MCF 10A (cell line): ENCODE measurements at places on chromosomes 3 and 15.
A peak's percentile ranks its signal among the peaks of the same experiment; 100 is the strongest.

- DNase-seq = no peak
These were observed 796.4 kb upstream of the ARPP21 start for GRCh38 chr3:34842706-34843480.

GRCh38 chr3:122405015-122405414 lies 10.8 kb downstream of the WDR5B start:
- no peak for DNase-seq

DNA sequence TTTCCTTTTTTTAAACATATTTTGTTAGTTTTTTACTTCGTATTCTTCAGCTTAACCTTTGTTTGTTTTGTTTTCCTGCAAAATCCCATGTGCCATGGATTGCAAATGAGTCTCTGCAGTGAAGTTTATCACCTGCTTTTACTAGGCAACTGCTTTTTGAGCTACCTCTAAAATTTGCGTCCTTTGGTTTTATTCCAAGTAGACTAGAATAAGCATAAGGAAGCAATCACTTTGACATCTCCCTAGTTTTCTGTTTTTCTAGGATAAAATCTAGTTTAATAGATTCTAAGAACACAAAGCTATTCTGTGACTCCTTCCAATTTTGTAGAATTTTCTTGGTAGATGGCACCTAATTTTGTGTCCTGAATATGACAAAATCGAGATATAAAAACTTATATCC lies 1059.2 kb downstream of the OTOL1 start:
- no peak for DNase-seq

DNA sequence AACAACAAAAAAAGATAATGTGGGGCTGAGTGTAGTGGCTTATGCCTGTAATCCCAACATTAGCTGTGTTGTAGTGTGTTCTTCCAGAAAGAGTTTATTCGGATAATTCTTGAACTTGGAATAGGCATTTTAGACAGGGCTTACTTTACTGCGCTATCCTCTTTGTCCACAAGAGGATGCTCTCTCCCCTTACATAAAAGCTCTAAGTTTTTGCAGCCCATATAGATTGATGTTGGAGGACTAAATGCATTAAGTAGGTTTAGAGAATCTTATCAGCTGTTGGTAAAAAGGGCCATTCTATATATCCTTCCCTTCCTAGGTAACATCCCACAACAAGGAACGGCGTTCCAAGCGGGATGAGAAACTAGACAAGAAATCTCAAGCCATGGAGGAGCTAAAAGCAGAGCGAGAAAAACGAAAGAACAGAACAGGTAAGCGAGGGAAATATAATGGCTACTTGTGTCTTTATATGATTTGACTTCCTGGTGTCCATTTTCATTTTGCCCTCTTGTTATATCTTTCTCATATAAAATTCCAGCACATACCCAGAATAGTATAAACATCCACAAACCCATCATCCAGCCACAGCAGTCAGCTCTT lies 27.8 kb upstream of the ITPKA start:
- peak; percentile 59 for DNase-seq
